Right renal cortex interstitium (tissue), 3 donors: ENCODE measurements at places on chromosomes 6 and 20. TPM values are rescaled to one million over a fixed set of nuclear protein-coding genes. Genes with fewer than 3 reads are reported as not detected.
A peak's percentile ranks its signal among the peaks of the same experiment; 100 is the strongest.

DNA sequence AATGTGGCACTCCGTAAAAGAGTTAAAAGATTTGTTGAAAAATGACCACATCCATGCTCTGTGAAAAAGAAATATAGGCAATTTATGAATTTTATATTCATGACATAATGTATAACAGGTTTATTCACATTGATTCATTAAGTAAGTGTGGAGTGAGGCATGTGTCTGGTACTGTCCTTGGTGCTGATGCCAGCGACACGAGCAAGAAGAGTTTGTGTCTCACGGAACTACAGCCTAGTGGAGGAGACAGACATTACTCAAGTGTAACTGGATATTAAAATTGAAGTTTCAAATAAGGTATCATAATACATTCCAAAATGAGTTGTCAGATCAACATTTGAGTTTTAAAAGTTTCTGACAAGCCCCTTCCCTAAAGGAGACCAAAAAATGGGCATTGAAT, 158.2 kb upstream of the PRND start:
- DNase-seq: peak; percentile 18

The COL9A3 gene
- 12.7 TPM for polyA plus RNA-seq

The ARMC12 gene
- 0.86 TPM for polyA plus RNA-seq

The TFAP2C gene
- polyA plus RNA-seq: 0.94 TPM

The OPN5 gene
- 0.50 TPM for polyA plus RNA-seq

The HTR1B gene
- 0.44 TPM for polyA plus RNA-seq

DNA sequence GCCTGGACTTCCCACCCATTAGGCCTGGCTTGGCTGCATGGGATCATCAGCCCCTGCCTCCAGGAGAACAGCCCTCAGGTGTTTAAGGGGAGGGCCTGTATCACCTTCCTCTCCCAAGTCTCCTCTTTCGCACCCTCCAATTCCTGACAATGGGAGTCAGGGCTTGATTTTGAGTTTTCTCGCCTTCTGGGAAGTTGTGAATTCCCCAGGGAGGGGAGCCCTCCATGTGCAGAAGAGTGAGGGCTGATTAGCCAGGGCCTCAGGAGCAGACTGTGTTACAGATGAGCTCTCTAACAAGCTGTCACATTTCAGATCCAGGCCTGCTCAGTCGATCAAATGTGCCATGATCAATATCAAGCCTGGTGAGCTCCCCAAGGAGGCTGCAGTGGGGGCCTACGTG, 42.4 kb downstream of the CNBD2 start:
- DNase-seq: no peak

DNA sequence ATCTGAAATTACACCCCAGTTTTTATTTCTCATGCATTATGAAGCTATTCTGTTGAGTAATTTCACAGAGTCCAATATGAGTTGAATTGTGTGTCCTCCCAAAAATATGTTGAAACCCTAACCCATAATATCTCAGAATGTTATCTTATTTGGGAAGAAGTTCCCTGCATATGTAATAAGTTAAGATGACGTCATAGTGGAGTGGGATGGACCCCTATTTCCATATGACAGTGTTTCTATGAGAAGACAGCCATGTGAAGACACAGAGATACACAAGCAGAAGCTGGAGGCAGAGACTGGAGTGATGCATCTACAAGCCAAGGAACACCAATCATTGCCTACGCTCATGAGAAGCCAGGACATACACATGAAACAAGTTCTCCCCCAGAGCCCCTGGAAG, 81.3 kb downstream of the RFPL4B start:
- no peak for DNase-seq

- no peak for DNase-seq
Observed at GRCh38 chr6:149032599-149033405, 284.7 kb upstream of the TAB2 start.

GRCh38 chr20:34104059-34104458, 8.0 kb downstream of the EIF2S2 start:
- DNase-seq: no peak
